ENCODE measurements at places on chromosomes 2 and 18.

GRCh38 chr18:23825496-23825895 is 136.2 kb downstream of the LAMA3 start:
- ATAC-seq, result no peak

DNA sequence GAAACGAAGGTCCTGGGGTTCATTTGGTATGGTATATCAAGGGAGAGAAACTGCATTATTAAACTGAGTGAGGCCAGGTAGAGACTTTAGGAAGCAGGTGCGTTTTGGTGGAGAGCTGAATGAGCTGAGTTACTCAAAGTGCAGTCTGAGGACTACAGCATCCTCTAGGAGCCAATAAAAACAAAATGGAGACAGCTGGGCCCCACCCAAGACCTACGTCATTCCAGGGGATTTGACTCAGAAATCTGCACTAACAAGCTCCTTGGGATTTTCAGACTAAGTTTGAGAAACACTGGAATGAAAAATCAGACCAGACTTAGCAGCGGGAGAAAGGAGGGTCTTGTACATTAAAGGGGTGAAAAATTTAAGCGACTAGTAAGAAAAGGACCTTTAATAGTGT is 131.5 kb downstream of the UXS1 start:
- ATAC-seq, result peak; percentile 27

GRCh38 chr2:118645876-118646275 is 201.6 kb downstream of the EN1 start:
- no peak for ATAC-seq

DNA sequence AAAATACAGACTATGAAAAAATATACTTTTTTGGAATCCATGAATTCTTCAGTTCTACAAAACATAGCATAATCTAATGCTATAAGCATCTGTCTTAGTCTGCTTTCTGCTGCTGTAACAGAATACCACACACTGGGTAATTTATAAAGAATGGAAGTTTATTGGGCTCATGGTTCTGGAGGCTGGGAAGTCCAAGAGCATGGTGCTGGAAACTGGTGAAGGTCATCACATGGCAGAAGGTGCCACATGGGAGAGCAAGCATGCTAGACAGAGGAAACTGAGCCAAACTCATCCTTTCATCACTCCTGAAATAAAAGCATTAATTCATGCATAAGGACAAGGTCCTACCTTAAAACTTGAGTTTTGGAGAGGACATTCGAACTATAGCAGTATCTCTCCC is 26.6 kb upstream of the NOSTRIN start:
- no peak for ATAC-seq

- ATAC-seq, result no peak
Observed at GRCh38 chr2:67208887-67209500, 188.1 kb upstream of the ETAA1 start.

DNA sequence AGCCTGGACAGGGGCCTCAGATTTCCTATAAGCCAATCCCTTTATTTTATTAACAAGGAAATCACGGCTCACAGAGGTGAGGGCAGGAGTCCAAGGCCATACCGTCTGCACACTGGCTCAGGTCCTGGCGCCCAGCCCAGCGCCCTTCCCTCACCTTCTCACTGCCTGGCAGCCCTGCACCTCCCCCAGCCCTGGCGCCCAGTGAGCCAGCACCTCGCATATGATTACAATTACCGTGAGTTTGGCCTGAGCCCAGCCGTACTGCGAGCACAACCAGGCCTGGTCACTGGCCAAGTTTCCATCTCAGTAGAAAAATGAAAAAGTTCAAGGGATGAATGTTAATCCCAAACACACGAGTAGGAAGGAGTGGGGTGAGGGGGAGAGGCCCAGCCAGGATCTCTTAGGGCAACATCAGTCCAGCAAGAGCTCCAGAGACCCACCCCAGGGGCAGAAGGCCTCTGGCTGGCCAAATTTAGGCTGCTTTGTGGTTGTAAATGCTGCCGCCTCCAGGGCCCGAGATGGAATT is 68.4 kb downstream of the MCFD2 start:
- ATAC-seq, result no peak

DNA sequence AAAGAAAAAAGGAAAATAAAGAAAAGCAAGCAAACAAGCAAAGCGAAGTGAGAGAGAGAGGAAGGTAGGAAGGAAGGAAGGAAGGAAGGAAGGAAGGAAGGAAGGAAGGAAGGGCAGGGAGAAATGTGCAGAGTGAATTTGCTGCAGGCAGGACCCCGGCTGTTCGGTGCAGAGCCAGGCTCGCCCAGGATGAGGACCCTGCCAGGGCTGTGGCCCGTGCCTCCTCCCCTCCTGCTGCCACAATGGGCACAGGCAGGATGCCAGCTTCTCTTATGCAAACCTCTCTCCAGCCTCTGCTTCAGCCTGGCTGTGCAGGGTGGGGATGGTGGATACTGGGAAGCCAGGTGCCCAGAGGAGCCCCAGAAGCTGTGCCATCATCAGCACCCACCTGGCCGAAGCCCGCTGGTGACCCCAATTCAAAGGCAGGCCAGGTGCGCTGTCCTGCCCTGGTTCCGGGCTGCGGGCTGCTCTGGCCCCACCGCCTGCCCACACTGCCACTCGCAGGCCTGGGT is 3.2 kb downstream of the GPR17 start:
- no peak for ATAC-seq

GRCh38 chr2:164260506-164260905 is 360.8 kb downstream of the GRB14 start:
- peak; percentile 65 for ATAC-seq

- ATAC-seq, result peak; percentile 85
Observed at GRCh38 chr2:160407393-160408172, 86.0 kb downstream of the RBMS1 start.

DNA sequence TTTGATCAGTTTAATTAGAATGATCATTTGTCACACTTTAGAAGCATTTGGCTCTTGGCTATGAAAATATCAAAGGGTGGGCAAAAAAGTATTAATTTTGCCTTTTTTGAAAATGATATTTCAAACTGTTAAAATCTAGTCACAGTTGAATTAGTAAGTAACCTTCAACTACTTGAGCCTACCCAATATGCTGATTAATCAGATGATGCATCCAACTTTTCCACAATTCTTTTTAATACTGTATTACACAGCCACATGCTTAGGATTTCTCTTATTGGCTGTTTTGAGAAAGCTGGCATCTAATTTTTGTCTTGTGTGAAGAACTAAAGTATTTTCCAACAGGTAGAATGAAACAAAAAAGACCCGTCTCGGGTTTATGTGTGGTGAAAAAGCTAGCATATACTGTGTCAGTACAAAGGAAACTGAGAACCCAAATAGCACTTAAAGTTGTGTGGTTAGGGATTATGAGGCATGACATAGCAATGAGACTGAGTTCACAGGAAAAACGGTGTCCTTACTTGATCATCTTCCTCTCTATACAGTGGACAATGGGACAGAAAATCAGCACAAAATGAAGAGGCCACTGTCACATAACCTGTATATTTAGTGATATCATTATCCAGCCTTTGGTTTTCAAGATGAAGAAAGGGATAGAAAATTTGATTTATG is 11.7 kb downstream of the OSBPL6 start:
- ATAC-seq, result no peak

GRCh38 chr2:8525236-8525581 is 156.6 kb upstream of the ID2 start:
- ATAC-seq, result no peak

DNA sequence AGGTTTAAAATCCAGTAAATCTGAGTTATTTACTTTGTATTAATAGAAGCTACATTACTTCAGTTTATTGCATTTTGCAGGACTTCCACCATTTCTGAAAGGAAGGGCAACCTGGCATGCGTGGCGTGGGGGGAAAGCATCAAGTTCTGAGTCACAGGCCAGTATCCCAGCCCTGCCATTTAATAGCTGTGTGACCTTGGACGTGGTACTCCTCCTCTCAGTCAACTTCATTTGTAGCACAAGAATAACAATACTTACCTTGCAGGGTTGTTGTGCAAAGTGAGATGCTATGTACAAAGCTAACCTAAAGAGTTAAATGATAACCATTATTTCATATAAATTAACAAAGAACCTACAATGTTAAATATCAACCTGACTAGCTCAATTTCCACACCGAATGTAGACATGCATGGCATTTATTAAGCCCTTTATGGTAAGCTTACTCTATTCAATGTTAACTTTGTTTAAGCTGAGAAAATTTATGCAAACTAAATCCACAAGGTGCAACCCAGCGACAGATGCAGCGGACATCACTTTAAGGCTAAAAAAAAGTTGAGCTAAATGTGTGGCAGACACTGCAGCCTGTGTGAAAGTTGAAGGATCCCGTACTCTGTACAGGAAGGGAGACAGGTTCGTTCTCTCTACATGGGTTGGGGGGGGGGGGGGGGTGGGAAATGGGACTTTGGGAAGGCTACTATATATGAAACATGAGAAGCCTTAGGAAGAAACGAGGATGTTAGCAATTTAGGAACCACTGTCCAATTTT is 17.2 kb upstream of the STPG4 start:
- no peak for ATAC-seq

GRCh38 chr2:167342769-167343168 is 454.5 kb downstream of the XIRP2 start:
- peak; percentile 31 for ATAC-seq

GRCh38 chr2:181243319-181243718 is 213.9 kb upstream of the ITGA4 start:
- ATAC-seq, result no peak

- ATAC-seq, result no peak
Observed at GRCh38 chr18:8805552-8805951, 100.2 kb downstream of the MTCL1 start.

DNA sequence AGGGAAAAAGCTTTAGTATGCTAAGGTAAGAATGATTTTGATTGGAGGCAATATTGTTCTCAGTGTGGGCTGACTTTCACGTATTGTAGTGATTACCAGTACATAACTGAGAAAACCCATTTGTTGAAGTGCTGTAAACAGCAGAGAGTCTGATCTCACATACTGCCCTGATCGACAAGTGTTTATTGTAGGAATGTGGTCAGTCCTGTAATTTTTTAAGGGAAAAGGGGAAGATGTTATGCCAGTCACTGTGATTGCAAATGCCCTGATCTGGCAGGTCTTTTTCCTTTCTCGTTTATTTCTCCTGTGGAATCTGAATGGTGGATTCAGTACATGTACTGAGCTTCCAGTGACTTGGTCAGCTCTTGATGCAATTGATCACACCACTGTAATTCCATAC is 11.5 kb downstream of the SPATS2L start:
- ATAC-seq, result no peak

- ATAC-seq, result peak; percentile 90
Observed at GRCh38 chr2:12884713-12885282, 168.1 kb downstream of the TRIB2 start.

- ATAC-seq, result peak; percentile 89
Observed at GRCh38 chr18:7566567-7567473, at the start of gene PTPRM. Gene PTPRM (plus strand): TSS chr18:7567316. CDS start chr18:7567819, 503 bp downstream.

- ATAC-seq, result no peak
Observed at GRCh38 chr18:13382954-13383827, 164.6 kb downstream of the LDLRAD4 start.

DNA sequence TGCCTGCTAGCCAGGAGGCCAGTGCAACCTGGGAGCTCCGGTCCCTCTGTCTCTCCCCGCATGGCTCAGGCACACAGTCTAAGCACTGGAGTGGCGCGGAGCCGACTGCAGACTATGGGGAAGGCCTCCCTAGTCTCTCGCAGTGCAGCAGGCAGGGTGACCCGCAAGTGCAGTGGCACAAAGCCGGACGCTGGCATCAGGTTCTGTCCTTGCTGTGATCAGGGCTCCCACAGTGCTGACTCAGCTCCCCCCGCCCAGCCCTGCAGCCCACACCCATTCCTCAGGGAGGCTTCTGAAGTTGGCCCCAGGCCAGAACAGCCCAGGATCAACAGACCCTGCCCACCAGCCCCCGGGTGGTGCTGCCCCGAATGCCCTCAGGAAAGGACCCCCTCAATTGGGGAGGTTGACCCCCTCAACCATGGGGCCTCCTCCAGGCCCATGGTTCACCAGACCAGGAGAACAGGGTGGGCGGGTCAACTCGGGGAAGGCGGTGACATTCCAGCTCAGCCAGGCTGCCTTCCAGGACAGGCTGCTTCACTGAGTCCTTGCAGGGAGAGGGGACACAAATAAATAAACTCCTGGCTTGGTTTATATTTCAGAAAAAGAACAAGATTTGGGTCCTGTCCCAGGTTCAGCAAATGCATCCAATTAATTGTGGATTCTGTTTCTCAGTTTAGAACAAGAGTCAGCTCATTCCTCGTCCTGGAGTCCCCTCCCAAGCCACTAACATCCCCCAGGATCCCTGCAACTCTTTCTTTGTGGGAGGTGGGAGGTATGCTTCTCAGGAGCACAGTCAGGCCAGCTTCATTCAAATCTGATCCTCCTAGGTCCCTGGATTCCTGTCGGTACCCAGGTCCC is 12.2 kb downstream of the BIN1 start:
- ATAC-seq, result peak; percentile 70

- no peak for ATAC-seq
Observed at GRCh38 chr2:42199626-42200025, 30.5 kb downstream of the EML4 start.

GRCh38 chr2:46241344-46241743 is 55.9 kb upstream of the EPAS1 start:
- ATAC-seq, result no peak

- ATAC-seq, result peak; percentile 8
Observed at GRCh38 chr2:241541564-241542277, 16.8 kb upstream of the BOK start.

DNA sequence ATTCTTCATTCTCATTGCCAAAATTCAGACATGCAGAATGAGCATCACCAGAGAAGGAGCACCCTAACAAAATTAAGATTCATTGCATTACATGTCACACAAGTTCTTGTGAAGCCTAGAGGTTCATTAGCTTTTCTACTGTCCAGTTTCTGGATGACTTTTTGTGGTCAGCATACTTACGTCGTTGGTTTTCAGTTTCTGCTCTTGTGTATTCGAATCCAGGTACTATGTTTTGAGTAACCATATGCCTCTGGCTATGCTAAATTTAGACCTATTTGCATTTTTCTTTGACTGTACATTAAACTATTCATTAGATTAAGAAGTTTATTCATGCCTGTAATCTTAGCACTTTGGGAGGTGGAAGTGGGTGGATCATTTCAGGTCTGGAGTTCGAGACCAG is 251.3 kb downstream of the PARD3B start:
- no peak for ATAC-seq

DNA sequence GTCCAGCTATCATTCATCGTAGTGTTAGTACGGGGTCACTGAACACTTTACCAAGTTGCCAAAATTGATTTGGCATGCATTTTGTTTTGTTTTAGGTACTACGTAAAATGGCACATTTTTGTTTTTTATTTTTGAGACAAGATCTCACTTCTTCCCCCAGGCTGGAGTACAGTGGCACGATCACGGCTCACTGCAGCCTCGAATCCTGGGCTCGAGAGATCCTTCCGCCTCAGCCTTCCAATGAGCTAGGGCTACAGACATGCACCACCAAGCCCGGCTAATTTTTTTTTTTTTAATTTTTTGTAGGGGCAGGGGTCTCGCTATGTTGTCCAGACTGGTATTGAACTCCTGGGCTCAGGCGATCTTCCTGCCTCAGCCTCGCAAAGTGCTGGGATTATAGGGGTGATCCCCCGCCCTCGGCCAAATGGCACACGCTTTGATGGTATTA is 786 bp downstream of the TAF1B start:
- no peak for ATAC-seq

DNA sequence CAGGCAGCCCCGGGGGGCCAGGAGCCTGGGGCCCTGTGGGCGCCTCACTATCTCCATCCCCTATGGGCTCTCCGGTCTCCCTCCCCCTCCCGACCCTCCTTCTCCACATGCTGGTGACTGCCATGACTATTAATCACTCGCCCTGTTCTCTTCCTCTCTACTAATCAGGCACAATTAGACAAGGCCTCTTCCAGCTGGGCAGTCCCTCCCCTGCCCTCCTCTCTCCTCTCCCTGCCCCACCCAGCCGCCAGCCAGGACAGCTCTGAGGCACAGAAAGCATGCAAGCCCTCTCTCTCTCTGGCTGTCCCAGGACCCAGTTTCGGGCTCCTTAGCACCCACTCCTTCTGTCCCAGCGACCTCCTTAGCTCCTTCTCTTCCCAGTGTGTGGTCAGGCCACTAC is 5.8 kb downstream of the ASIC4 start:
- ATAC-seq, result no peak
